HuH-7.5 (cell line): ENCODE measurements at places on chromosomes 3 and 15.

DNA sequence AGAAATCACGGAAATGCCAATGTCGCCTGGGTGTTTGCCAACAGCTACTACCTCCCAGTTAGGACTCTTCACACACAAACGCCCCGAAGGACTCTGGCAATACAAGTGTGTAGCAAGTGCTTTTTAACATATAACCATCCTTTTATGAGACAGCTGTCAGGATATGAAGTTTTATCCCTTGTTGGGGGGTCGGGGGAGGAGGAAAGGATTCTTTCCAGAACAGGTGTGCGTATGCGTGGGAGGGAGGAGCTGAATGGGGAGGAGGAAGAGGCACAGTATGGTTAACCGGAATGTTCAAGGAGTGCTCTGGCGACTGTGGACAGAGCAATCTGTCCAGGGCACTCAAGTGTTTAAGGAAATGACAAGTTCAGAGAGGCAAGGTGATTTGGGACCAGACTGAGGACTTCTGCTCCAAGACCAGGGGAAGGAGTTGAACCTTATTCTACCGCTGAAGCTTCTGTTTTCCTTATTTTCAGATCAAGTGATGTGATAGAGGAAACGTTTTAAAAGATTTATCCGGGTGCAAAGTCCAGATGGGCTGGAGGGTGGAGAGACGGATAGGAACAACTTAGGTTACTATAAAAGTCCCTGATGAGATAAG is 1.3 kb downstream of the TSPAN3 start:
- peak; percentile 32 for DNase-seq

DNA sequence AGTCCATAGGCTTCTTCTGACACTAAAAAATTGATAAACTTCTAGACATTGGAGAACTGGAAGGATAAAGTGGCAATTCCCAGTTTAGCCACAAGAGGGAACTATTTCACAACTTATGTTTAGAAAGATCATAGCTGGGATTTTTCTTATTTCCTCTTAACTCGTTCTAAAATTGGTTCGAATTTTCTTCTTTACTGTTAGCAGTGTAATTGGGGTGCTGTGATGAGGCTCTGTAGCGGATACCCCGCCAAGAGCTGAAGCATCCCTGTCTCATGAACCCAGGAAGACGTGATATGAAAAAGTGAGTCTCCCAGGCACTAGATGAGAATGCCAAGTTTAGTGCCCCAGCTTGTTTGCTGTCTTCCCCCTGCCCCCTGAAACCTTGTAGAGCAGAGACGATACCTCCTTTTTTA is 85.1 kb downstream of the PDCD6IP start:
- no peak for DNase-seq

DNA sequence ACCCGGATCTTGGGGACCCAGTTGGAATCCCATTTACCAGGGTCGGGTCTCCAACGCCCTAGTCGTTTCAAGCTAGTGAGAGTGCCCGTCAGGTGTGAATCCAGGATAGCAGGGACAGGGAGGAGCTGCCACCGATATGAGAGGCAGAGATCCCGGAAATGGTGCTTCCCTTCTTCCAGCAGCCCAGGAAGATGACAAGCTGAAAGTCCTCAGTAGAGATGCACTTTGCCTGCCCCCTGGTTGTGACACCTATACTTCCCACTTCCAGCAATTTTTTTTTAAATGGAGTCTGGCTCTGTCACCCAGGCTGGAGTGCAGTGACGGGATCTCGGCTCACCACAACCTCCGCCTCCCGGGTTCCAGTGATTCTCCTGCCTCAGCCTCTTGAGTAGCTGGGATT is 503.0 kb downstream of the NTRK3 start:
- no peak for DNase-seq

DNA sequence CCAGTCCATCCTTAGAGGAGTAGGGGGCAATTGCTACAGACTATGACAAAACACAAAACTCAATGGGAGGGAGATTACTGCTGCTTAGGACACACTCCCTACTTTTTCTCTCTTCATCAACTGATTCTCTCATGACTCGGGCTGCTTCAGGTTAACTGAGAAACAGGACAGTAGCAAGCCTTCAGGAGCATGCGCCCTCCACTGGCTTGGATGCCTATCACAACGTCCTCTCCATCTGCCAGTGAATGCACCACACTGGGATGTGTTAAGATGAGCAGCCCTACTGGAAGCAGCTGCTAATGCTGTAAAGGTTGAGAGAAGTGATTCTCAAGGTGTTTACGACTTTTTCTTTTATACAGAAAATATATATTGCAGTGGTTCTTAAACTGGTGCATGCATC is 542.3 kb downstream of the EDEM1 start:
- no peak for DNase-seq

DNA sequence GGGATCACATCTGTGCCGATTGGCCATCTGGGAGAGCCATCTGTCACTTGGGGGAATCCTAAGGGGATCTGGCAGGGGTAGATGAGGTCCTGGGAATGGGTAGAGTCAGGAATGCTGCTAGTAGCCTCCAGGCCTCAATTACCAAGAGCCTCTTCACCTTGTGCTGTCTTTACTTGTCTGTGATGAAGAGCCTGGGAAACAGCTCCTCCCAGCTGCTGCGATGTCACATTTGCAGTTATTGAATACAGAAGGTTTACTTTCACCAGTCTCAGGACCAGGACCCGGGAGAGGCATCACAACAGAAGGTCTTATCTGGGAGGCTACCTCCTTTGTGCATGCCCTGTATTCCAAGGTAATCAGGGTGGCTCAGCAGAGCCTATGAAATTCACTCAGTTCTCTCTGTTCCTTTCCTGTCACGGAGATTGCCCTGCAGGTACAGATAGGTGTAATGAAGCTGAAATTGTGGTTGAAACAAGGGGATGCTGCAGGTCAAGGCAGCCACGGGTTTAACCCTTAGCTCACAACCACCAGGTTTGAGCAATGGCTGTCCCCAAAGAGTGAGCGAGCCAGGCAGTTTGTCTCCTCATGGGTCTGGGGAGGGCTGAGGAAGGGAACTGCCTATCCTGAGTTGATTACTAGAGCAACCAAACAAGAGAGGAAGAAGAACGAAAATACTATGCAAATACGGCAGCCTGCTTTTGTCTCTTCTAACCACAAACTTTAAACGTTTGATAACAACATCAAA is 298.9 kb upstream of the RORA start:
- DNase-seq, result no peak

GRCh38 chr15:40069178-40070165 is 30.5 kb upstream of the SRP14 start:
- DNase-seq, result no peak

- DNase-seq, result no peak
These were observed 23.0 kb upstream of the MEF2A start for GRCh38 chr15:99542828-99543227.

DNA sequence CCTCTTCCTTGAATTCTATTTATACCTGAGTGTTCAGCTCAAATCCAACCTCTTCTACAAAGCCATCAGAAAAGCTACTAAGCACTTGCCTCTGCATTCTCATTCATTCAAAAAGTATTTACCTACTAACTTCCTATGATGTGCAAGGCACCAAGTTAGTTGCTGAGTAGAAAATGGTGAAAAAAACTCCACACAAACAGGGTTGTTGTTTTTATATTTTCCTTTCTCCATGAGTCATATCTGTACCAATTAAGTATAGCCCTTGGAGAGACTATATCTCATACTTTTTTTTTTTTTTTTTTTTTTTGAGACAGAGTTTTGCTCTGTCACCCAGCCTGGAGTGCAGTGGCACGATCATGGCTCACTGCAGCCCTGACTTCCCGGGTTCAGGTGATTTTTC is 67.7 kb downstream of the IGF2BP2 start:
- DNase-seq, result no peak

DNA sequence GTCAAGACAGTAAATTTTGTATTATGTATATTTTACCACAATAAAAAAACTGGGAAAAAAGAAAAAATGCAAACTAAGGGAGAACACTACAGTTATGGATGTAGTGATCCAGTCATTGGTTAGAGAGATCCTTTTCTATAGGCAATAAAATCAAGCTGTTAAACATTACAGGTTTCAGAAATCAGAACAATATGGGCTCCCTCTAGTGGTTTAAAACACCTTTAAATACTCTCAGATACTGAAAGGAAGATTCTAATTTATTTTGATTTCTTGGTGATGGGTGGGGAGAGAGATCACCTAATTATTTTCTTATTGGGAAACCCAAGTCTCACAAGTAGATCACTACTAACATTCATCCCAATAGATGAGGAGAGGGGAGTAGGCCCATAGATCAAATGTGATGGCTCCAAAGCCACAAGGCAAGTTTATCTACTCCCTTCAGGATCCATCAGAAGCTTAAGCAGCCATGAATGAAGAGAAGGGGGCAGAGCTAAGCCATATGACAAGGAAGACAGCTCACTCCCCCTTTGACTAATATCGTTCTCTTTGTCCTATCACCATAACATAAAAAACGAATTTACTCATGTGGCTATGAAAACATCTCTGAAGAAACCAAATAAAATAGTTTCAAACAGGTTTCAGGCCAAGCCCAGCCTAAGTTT is 118.6 kb downstream of the ANO10 start:
- no peak for DNase-seq

- no peak for DNase-seq
These were observed 50.0 kb downstream of the DHX30 start for GRCh38 chr3:47852604-47853602.

- no peak for DNase-seq
These were observed 28.0 kb downstream of the CCDC33 start for GRCh38 chr15:74264081-74264501.

- no peak for DNase-seq
These were observed 32.7 kb upstream of the DLG1 start for GRCh38 chr3:197331131-197331530.

GRCh38 chr15:87227846-87228245 is 1028.7 kb downstream of the NTRK3 start:
- DNase-seq, result no peak
